ENCODE measurements at places on chromosomes 5 and 9. TPM values are rescaled to one million over a fixed set of nuclear protein-coding genes. Genes with fewer than 3 reads are reported as not detected.
A peak's percentile ranks its signal among the peaks of the same experiment; 100 is the strongest.

Gene DNAH5
- not detected for polyA plus RNA-seq

Gene ADAMTS19
- polyA plus RNA-seq = not detected

Gene SLC34A3
- polyA plus RNA-seq = not detected

Gene OLFML2A
- 0.60 TPM for polyA plus RNA-seq

Gene PPP3R2
- not detected for polyA plus RNA-seq

Gene SPATA31D4
- polyA plus RNA-seq = not detected

Gene CAMK4
- 4.0 TPM for polyA plus RNA-seq

GRCh38 chr9:68545033-68545705, 4.5 kb upstream of the TMEM252 start:
- H3K36me3 ChIP-seq = no peaks in the 10 kb centered on the region
- DNase-seq = no peak
- H3K27me3 ChIP-seq = no peaks in the 10 kb centered on the region
- peaks cover 18% of the 10 kb centered on the region for H3K4me1 ChIP-seq

DNA sequence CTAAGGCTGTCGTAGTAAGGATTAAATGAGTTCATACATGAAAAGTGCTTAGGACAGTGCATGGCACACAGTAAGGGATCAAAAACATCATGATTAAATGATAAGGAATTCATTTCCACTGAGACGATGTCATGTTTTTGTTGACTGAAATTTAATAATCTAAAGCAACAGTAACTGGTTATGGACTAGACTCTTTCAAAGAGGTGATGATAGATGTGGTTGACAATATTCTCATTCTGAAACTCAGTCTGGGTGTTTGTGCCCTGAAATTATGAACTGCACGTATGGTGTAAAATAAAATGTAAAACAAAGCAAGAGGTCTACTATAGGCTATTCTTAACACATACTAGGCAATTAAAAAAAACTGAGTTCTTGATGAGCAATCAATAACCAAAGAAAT, 280.0 kb downstream of the DENND1A start:
- H3K36me3 ChIP-seq = peaks cover 8% of the 10 kb centered on the region
- H3K27me3 ChIP-seq = no peaks in the 10 kb centered on the region

DNA sequence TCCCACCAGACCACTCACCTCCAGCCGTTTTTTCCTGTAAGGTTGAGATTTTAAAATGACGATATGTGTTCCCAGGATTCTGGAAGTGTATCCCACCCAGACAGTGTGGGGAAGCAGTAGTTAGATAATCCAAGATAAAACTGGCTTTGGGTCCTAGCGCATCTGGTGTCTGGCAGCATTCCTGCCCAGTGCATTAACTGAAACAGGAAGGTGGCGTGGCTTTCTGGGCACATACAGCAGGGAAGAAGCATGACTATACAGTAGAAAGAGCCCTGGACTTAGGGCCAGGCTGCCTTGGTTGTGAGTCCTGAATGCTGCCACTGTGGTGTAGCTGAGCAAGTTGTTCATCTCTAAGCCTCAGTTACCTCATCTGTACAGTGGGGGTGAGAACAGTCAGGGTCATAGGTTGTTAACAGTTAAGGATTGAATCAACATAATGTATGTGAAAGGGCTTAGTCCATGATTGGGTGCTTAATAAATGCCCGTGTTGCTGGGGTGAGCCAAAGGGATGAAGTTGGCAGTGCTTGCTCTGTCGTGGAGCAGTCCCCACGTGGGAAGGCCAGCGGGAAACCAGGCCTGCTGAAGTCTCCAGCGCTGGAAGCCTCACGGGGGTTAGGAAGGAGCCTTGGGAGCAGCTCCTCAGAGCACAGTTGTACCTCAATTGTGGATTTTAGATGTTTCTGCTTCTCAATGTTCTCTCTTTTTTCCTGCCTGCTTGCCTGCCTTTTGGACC, 18.0 kb downstream of the CLTA start:
- peaks cover 26% of the 10 kb centered on the region for H3K4me1 ChIP-seq
- H3K27ac ChIP-seq = no peak overlapping the region
- peak; percentile 52 for DNase-seq
- H3K36me3 ChIP-seq = peaks cover 17% of the 10 kb centered on the region

GRCh38 chr5:109614301-109614700, 75.4 kb upstream of the MAN2A1 start:
- H3K27me3 ChIP-seq = no peaks in the 10 kb centered on the region
- H3K4me1 ChIP-seq = no peaks in the 10 kb centered on the region
- no peak overlapping the region for H3K27ac ChIP-seq
- no peaks in the 10 kb centered on the region for H3K36me3 ChIP-seq
- H3K4me3 ChIP-seq = no peak overlapping the region

- no peaks in the 10 kb centered on the region for H3K4me1 ChIP-seq
- no peak overlapping the region for H3K27ac ChIP-seq
- no peaks in the 10 kb centered on the region for H3K27me3 ChIP-seq
- no peak overlapping the region for H3K4me3 ChIP-seq
- H3K36me3 ChIP-seq = no peaks in the 10 kb centered on the region
These were observed 231.1 kb downstream of the FAM170A start for GRCh38 chr5:119860463-119860862.

GRCh38 chr5:1930880-1931603, 48.3 kb upstream of the IRX4 start:
- H3K4me1 ChIP-seq = peaks cover 12% of the 10 kb centered on the region
- H3K27me3 ChIP-seq = peaks cover 4% of the 10 kb centered on the region
- H3K36me3 ChIP-seq = peaks cover 8% of the 10 kb centered on the region
- H3K27ac ChIP-seq = peak overlapping the region; percentile 72
- peak; percentile 68 for DNase-seq

- H3K27ac ChIP-seq = no peak overlapping the region
- no peak for DNase-seq
- H3K27me3 ChIP-seq = no peaks in the 10 kb centered on the region
- H3K4me3 ChIP-seq = no peak overlapping the region
These were observed 279.6 kb upstream of the GRAMD2B start for GRCh38 chr5:126143622-126144021.

DNA sequence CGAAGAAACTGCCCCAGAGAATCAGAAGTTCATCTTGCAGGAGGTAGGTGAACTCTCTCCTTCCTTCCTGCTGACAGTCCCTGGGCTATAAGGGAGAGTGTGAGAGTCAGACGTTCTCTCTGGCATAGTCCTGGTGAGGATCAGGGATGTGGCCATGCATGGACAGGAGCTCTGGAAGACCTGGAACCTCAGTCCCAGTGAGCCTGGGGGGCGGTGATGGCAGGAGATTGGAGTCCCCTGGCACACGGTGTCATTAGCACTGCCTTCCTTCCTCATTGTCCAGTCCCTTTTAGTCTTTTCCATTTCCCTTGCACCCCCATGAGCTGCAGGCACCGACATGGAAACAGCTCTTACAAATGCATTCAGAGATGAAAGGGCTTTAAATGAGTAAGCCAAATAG, 38.6 kb downstream of the GALNT12 start:
- no peak for DNase-seq
- no peak overlapping the region for H3K4me3 ChIP-seq
- no peaks in the 10 kb centered on the region for H3K36me3 ChIP-seq
- no peaks in the 10 kb centered on the region for H3K27me3 ChIP-seq
- peaks cover 28% of the 10 kb centered on the region for H3K4me1 ChIP-seq

DNA sequence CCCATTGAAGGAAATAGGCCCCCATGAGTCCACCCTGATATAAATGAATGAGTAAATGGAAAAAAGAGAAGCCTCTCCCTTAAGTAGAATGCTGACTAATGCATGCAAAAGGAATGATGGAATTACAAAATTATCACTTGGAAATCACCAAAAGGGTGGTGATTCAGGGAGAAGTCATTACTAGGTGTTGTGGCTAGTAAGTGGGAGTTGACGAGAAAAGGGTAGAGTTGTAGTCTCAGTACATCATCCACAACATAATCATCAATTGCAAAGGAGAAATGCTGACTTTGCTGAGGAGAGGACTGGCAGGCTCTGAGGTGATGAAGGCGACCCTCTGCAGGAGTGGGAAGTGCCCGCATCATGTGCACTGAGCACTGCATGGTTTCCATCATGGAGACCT, 201.5 kb upstream of the S1PR3 start:
- H3K4me3 ChIP-seq = no peak overlapping the region
- no peaks in the 10 kb centered on the region for H3K27me3 ChIP-seq
- peaks cover 13% of the 10 kb centered on the region for H3K4me1 ChIP-seq
- H3K27ac ChIP-seq = peak overlapping the region; percentile 0
- H3K36me3 ChIP-seq = no peaks in the 10 kb centered on the region

DNA sequence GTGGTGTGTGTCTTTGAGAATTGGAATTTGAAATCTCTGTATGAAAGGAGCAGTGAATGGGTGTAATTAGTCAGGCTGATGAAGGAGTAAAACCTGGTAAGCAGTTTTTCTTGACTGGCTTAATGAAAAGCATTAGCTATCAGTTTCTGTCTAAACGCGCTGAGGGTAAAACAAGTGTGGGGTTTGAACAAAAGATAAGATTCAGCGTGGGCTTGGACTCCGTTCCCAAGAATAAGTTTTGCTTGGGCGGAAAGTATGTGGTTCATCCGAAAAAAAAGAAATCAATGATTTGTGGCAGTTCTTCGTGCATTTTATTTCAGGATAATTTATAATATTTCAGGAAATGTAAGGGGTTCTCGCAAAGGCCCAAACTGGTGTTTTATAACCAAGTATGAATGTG, 217.3 kb downstream of the NTRK2 start:
- H3K36me3 ChIP-seq = no peaks in the 10 kb centered on the region
- H3K27me3 ChIP-seq = no peaks in the 10 kb centered on the region
- no peak for DNase-seq

GRCh38 chr5:138660051-138660572, 84.9 kb upstream of the HSPA9 start:
- no peak overlapping the region for H3K27ac ChIP-seq
- no peak overlapping the region for H3K4me3 ChIP-seq
- no peaks in the 10 kb centered on the region for H3K27me3 ChIP-seq
- no peaks in the 10 kb centered on the region for H3K36me3 ChIP-seq
- DNase-seq = no peak

- peaks cover 37% of the 10 kb centered on the region for H3K27me3 ChIP-seq
- no peaks in the 10 kb centered on the region for H3K36me3 ChIP-seq
- H3K27ac ChIP-seq = no peak overlapping the region
- H3K4me3 ChIP-seq = no peak overlapping the region
These were observed 2.7 kb downstream of the CXCL14 start for GRCh38 chr5:135576075-135576599.

DNA sequence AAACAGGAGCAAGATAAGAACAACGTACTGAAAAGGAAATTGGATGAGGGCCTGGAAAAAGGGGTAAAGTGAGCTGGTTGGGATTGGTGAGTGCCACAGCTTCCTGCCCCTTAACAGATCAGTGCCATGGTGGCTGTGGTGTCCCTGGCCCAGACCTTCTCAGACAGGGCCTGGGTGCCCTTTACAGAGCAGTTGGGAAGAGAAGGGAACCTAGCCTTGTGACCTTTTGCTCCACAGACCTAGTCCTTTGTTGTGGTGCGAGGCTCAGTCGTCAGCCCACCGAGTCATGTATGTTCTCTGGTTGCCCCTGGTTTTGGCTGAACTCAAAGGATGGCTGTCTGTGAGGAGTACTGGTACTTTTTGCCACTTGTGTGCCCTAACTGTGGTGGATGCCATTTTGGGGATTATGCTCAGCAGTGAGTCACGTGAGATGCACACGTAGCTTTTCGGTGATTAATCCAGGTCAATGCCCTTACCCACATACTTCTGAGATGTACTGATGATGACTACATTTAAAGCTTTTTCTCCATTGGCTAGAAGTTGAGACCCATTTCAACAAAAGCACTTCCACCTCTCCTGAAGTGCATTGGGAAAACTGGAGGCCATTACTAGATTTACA, 48.4 kb downstream of the EXOSC2 start:
- H3K27ac ChIP-seq = no peak overlapping the region
- H3K36me3 ChIP-seq = no peaks in the 10 kb centered on the region
- DNase-seq = no peak
- no peaks in the 10 kb centered on the region for H3K4me1 ChIP-seq
- H3K27me3 ChIP-seq = no peaks in the 10 kb centered on the region
- no peak overlapping the region for H3K4me3 ChIP-seq

GRCh38 chr5:60613826-60614225, 86.1 kb downstream of the DEPDC1B start:
- H3K27ac ChIP-seq = no peak overlapping the region
- DNase-seq = no peak
- H3K4me1 ChIP-seq = no peaks in the 10 kb centered on the region
- H3K4me3 ChIP-seq = no peak overlapping the region
